ENCODE measurements at places on chromosomes 1 and 21. TPM values are rescaled to one million over a fixed set of nuclear protein-coding genes. Genes with fewer than 3 reads are reported as not detected.

DNA sequence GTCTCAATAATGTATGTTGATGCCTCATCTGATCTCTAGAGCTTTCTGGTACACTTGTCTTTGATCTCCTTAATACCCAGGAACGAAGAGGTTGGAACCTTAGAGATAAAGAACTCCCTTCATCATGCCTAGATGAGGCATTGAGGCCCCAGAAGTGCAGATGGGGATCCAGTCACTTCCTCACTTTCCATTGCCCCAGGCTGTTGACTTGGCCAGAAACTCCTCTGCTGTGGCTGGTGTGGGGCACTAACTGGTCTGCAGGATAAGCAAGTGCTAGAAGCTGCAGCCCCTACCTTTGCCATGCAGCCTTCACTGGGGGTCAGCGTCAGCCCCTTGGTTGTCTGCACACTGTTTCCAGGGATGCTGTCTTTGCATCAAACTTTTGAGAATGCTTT lies 49.9 kb downstream of the STUM start:
- no peak for DNase-seq

- no peak for DNase-seq
Measured at GRCh38 chr1:62373221-62373620, 54.0 kb upstream of the KANK4 start.

DNA sequence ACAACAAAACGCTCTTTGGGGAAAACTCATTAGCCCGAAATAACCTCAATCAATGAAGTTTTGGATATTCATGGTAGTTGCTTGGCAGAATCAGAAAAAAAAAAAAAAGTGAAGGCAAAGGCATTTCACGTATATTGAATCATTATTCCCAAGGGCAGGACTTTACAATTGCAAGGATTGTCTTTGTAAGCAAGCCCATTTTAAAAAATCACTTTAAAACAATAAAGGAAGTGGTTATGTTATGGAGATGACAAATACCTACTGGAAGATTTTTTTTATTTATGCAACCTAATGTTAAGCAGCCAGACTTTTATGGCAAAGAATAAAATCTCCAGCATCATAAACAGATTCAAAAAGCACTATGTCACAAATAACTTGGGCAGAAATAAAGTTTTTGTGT lies 9.3 kb downstream of the GJB4 start:
- no peak for DNase-seq

GRCh38 chr1:150487763-150488115 lies 520 bp downstream of the TARS2 start:
- no peak for DNase-seq

DNA sequence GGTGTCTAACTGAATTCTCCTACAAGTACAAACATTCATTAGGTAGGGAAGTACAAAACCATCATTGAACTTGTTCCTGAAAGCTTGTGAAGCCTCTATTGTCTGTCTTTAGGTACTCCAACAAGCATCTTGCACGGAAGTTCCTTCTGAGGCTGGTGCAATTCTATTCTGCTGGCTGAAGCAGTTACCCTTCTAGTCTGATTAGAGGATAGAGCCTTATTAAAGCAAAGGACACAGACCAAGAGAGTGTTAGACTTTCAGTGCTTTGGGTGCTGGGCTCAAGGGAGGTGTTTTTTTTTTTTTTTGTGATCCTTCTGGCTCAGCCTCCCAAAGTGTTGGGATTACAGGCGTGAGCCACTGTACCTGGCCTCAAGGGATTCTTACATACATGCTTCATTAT lies 43.8 kb downstream of the HHAT start:
- DNase-seq, result no peak

GRCh38 chr1:230087028-230087716 lies 20.1 kb downstream of the GALNT2 start:
- no peak for DNase-seq

DNA sequence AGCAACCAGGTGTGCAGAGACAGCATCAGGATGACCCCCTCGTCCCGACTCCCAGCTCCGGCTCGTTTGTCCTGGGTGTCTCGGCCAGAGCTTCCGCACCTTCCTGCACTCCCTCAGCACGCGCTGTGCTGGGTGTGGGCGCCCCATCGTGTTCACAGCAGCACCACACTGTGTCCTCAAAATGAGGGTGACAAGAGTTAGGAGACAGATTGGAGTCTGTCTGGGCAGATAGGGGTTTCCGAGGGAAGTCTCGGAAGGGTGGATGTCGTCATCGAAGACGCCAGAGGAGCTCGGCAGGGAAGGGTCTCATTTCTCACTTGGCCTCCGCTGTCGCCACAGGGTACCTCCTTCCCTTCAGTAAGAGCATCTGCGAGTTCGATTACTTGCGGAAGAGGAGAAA lies 4.1 kb downstream of the CCDC27 start:
- DNase-seq, result no peak

GRCh38 chr1:220552672-220553260 lies 24.8 kb downstream of the MARK1 start:
- DNase-seq, result no peak

DNA sequence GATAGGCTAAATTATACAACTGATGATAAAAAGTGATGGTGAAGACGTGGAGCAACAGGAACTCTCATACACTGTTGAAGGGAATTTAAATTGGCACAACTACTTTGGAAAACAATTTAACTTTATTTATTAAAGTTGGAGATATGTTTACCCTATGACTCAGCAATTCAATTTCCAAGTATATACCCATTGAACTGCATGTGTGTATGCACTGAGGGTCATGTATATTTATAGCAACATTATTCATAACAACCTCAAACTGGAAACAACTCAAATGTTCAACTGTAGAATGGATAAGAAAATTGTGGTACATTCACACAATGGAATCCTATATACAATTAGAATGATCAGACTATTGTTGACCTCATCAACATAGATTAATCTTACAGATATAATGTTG lies 16.5 kb upstream of the BCAS2 start:
- peak; percentile 6 for DNase-seq

GRCh38 chr1:15788624-15789301 lies 18.7 kb downstream of the UQCRHL start:
- peak; percentile 73 for DNase-seq

DNA sequence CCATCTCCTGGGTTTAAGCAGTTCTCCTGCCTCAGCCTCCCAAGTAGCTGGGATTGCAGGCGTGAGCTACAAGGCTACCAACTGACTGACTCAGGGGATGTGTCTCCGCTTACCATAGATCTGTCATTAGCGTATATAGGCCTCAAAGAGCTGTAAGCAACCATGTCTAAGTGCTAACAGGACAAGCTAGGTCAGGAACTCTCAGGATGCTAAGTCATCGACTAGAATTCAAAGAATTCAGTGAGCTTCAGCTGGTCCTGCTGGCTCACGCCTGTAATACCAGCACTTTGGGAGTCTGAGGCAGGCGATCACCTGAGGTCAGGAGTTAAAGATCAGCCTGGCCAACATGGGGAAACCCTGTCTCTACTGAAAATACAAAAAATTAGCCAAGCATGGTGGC lies 29.5 kb downstream of the CAPN2 start:
- DNase-seq, result peak; percentile 73

DNA sequence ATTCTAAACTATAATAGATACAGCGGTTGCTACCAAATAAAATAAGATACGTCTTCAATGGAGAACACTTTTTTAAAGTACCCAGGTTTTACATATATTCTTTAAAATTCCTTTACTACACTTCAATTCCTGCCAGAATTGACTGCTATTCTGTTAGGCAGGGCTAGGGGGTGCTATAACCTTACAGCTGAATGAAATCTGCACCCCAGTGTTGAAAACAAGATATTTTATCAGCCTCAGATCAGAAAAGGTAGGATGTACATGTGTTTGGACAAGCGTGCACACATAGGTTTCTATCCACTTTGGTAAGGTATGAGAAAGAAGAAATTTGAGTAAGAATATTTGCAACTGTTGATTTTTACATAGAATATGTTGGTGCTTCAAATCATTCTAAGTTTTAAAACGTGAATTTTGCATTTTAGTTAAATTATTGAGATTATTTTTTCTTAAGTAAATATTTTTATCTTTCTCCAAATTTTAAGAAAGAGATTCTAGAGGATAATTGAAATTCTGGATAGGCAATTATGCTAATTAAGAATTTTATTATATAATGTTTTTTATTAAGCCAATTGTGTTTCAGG lies 490.8 kb upstream of the ADGRL4 start:
- DNase-seq, result peak; percentile 48

GRCh38 chr1:183807549-183808168 lies 2.7 kb downstream of the RGL1 start:
- DNase-seq, result peak; percentile 86

DNA sequence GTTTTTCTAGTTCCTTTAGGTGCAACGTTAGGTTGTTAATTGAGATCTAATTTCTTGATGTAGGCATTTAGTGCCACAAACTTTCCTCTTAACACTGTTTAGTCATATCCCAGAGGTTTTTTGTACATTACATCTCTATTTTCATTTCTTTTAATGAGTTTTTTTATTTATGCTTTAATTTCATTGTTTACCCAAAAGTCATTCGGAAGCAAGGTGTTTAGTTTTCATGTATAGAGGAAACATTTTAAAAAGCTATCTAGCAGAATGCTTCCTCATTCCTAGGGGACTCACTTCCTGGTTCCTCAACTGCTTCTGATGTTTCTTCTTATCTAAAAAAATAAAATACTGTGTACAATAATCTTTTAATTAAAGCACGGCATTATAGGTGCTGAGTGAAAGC lies 307.2 kb upstream of the CAMK1G start:
- no peak for DNase-seq

DNA sequence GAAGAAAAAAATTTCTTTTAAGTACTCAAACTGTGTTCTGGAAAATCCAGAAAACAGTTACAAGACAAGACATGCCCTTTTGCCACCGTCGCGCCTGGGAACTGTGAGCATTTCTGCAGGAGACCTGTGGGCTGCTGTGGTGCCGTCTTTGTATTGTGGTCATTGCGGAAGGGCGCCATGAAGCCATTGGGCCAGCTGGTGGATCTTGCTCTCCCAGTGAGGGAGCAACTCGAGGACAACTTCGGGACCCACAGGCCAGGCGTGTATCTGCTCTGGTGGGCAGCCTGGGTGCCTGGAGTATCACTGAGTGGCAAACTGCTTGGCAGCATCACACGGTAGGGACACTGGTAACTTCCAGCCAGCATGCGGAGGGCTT lies 3.8 kb upstream of the THEMIS2 start:
- DNase-seq, result no peak

- DNase-seq, result peak; percentile 47
Measured at GRCh38 chr1:54167422-54168139, 14.8 kb upstream of the CDCP2 start.

GRCh38 chr1:30735124-30735523 lies 11.7 kb upstream of the MATN1 start:
- DNase-seq, result no peak

- peak; percentile 50 for DNase-seq
Measured at GRCh38 chr1:29793101-29793546, 556.8 kb downstream of the PTPRU start.

GRCh38 chr21:38875694-38876492 lies 70.2 kb downstream of the ETS2 start:
- no peak for DNase-seq

DNA sequence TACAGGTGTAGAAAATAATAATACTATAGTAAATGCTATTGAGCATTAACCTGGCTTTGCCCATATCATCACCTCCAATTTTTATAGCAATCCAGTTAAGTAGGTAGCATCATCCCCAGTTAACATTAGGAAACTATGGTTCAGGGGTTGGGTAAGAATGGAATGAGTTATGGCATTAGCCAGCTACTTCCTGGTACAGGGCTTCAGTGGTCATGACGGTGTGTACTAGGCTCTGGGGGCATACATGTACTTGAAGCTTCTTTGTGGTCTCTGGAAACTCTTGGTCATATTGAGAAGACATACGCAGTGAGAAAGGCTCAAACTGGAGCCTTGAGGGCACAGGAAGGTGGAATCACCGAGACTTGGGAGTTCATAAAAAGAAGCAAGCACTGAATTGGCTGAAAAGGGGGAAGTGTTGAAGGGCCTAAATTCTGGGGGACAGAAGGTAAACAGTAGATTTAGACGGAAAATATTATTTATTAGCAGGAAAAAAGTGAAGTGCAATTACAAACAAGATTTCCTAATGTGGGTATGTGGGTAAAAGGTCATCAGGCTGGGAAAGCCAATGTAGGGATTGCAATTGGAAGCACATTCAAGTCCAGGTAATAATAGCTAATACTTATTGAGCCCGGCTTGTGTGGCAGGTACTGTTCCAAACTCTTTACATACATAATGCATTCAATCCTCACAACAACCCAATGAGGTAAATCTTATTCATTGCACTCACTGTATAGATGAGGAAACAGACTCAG lies 114.2 kb upstream of the ATP1A1 start:
- DNase-seq, result no peak

- no peak for DNase-seq
Measured at GRCh38 chr1:242225767-242226573, 227.1 kb upstream of the MAP1LC3C start.

DNA sequence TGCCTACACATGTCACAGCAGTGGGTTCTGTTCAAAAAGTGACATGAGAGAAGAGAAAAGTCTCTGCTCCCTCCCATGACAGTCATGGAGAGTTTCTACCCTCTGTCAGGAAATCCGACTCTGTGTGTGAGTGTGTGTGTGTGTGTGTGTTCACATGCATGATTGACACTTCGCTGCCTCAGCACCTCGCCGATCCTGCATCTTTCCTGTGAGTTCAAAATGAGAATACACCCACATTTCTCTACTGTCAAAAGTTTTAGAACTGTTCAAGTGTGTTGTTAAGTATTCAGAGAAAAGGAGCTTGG lies 46.2 kb upstream of the COX20 start:
- no peak for DNase-seq

DNA sequence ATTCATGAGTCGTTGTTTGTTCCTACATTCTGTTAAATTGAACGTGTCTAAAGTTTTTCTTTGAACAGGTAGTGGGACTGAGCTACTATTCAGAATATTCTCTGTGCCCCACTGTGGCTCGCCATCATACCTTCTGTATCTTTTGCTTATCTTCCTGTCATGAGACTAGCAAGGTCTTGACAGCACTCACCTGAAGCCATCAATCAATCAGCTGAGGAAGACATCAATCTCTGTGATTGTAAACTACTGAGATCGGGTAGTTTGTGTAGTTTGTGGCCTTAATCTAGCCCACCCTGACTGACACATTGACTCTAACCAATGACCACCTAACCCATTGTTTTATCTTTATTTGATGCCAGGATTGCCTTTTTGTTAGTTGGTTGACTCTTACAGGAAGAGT lies 17.7 kb upstream of the RUNX1 start:
- DNase-seq, result no peak

- DNase-seq, result no peak
Measured at GRCh38 chr1:178941849-178942248, 71.0 kb upstream of the ANGPTL1 start.

DNA sequence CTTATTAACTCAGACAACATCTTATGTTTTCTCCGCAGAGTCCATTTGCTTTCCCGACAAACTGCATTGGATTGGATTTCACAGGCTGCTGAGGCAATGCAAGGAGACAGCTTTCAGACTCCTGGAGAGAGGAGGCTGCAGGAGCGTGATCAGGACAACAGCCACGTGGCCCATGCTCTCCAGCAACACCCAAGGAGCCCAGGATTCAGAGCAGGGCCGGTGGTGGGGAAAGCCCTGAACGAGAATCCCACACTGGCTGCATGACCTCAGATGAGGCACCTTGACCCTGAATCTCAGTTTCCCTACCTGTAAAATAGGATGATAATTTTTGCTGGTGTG lies 78.3 kb upstream of the NFASC start:
- no peak for DNase-seq

GRCh38 chr1:158112994-158113758 lies 67.5 kb upstream of the CD1D start:
- no peak for DNase-seq

FCGR3A gene
- not detected for total RNA-seq

ELAPOR1 gene
- 0.38 TPM for total RNA-seq

KRTAP19-3 gene
- total RNA-seq, result not detected

WDR64 gene
- total RNA-seq, result not detected

PTCH2 gene
- 0.55 TPM for total RNA-seq

TMEM125 gene
- not detected for total RNA-seq

NPR1 gene
- not detected for total RNA-seq

FAM229A gene
- 1.4 TPM for total RNA-seq

HDGF gene
- total RNA-seq, result 229 TPM

DMBX1 gene
- total RNA-seq, result not detected

Measured in HFFc6 (cell line).